ENCODE measurements at places on chromosomes 4 and X.

- DNase-seq, result no peak
These were observed 186.5 kb downstream of the BANK1 start for GRCh38 chr4:101977076-101977475.

- no peak for DNase-seq
These were observed 56.1 kb downstream of the CCSER1 start for GRCh38 chr4:90183254-90183653.

- no peak for DNase-seq
These were observed 434.6 kb downstream of the PCDH11X start for GRCh38 chrX:92213786-92214185.

DNA sequence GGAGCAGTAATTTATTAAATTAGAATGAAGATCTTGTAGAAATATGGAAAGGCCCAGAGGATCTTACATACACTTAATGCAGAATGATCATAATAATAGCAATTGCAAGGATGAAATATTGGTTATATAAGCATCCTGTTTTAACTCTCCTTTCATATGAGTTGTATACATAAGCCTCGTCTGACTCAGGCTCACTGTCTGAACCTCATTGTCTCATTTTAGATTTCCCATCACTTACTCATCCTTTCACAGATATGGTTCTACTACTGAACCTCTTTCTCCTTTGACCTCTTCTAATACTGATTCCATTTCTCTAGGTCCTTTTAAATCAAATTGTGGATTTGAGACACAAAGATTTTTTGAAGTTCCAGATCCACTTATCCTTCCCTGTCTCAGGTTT lies 277.3 kb upstream of the TRPC5 start:
- no peak for DNase-seq

- DNase-seq, result no peak
These were observed 71.5 kb downstream of the ANAPC4 start for GRCh38 chr4:25448379-25449109.

Data from stimulated activated CD8-positive, alpha-beta memory T cell treated with anti-CD3 and anti-CD28 coated beads, Interleukin-4, amount 100 ng/mL, for 24 hours (primary cell).